Right atrium auricular region (tissue), 2 donors: ENCODE measurements at places on chromosomes 4 and X.

DNA sequence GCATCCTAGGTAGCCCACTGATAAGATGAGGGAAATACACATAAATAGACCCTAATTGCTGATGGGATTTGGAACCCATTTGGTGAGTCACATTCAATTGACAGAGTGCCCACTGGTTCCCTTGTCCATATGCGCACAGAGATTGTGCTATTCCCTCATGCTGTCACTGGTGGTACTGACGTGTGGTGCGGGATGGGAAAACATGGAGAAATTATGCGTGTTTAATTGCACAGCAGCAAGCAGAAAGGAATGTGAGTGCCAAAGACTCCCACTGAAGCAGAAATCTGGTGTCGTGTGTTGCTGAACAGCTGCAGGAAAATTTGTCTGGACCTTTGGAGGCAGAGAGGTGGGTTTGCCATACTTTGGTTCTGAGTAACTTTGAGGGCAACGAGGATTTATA lies 92.2 kb downstream of the NHSL2 start:
- DNase-seq: no peak

DNA sequence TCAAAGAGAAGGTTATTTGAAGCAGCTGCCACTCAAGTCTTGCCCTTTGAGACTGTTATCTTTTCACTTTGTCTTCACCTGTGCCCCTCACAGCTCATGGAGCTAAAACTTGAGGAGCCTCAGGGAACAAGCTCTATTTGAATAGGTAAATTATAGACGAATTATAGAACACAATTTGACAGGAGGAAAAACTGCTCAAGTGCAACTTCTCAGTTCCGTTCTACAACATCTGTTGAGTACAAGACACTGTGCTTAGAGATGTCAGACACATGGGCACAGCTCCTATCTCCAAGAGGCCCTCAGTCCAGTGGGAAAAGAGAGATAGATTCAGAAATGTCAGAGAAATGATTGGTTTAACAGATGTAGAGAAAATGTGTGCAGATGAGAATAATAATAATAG lies 5.1 kb downstream of the PPP1R2C start:
- no peak for DNase-seq

DNA sequence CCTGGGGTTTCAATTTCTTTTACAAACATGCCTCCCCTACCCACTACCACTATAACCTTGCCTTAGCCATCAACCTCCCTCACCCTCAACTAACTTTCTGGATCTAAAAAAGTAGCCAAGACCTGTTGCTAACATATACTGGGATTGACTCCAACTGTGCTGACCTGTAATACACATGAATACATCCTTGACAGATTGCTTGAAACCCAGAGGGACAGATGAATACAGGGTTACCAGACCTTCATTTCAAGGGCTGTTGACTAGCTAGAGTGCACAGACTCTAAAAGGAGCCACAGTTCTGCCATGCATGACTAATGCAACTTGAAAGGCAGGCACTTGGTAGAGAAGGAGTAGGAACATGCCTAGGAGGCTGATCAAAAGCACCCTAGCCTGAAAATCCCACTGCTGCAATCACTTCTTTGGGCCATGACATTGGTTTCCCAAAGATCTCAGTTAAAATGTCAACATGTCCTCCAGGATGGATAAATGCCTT lies 121.0 kb downstream of the PCDH19 start:
- DNase-seq: no peak

- no peak for DNase-seq
Measured at GRCh38 chr4:146124023-146124680, 51.4 kb upstream of the LSM6 start.

DNA sequence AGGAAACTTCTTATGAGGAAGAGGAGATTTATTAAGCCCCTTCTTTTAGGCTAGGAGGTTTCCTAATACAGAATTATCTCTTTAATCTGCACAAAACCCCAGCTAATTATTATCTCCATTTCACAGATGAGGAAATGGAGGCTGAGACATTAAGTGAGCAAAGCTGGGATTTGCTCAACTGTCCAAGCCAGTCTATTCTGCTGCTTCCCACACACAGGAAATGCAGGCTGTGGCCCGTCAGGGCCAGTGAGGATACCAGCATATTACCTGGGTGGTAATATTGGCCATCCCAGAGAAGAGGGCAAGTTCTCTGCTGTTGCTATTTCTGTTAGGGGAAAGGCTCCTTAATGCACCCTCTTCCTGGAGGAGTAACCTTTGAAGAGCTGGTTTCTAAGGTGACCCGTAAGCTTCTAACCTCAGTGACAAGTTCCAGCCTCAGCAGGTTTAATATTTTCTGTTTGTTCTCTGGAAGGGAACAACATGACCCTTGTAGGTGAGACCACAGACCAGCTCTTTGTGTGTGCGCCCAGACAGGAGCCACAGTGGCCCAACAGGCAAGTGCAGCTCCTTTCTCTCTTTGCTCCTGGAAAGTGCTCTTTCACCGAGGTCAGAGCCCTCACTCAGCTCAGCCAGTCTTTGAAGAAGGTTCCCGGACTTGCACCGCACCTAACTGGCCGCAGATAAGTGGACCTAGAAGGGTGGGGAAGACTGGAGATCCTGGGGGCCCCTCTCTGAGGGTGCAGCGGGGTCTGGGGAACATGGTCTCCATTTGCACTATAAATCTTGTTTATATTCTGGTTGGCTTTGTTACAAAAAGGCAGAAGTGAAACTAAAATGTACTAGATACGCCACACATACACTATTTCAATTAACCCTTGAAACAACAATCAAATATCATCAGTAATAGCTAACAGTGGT lies 35.5 kb downstream of the TBC1D9 start:
- no peak for DNase-seq

- DNase-seq: no peak
Measured at GRCh38 chr4:84480082-84480481, 19.0 kb downstream of the NKX6-1 start.

GRCh38 chr4:168221301-168221700 lies 97.3 kb downstream of the DDX60 start:
- no peak for DNase-seq

GRCh38 chr4:38223306-38223705 lies 263.1 kb downstream of the PTTG2 start:
- no peak for DNase-seq

GRCh38 chr4:134935320-134935719 lies 733.7 kb upstream of the PABPC4L start:
- no peak for DNase-seq

- no peak for DNase-seq
Measured at GRCh38 chr4:122758033-122758432, 25.5 kb downstream of the BBS12 start.

DNA sequence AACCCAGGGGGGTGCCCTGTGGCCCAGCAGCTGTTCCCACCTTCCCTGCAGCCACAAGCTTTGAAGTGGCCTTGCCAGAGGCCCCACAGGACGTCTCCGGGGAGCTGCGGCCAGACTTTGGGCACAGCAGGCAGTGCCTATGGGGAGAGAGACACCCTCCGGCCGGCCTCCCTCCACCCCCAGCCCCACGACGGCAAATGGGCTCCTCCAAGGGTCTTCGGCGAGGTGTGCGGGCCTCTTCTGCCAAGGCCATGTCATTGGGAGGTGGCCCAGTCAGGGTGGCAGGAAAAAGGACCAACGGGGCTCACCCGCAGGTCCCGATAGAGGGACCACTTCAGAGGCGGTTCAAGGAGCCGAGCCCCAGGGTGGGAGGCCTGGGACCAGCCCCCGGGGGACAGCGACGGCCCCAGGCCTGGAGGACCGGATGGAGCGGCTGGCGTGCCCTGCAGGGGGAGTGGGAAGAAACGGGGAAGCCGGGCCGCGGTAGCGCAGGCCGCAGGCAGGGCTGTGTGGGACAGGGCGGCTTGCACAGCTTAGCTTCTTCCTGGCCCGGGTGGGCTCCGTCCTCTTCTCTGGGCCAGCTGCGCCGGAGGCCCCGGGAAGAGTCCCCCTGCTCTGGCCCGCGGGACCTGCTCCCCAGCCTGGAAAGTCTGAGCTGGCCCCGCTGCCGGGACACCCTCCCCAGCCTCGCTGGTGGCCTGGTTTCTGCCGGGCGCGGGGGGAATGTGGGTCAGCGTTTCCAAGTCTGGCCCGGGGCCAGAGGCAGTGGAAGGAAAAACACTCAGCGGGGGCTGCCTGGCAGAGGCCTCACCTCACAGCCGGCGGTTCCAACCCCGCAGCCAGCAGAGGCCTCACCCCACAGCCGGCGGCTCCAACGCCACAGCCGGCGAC lies 21.9 kb upstream of the SPON2 start:
- peak; percentile 77 for DNase-seq

- DNase-seq: no peak
Measured at GRCh38 chrX:16867947-16868346, 2.2 kb downstream of the RBBP7 start.

DNA sequence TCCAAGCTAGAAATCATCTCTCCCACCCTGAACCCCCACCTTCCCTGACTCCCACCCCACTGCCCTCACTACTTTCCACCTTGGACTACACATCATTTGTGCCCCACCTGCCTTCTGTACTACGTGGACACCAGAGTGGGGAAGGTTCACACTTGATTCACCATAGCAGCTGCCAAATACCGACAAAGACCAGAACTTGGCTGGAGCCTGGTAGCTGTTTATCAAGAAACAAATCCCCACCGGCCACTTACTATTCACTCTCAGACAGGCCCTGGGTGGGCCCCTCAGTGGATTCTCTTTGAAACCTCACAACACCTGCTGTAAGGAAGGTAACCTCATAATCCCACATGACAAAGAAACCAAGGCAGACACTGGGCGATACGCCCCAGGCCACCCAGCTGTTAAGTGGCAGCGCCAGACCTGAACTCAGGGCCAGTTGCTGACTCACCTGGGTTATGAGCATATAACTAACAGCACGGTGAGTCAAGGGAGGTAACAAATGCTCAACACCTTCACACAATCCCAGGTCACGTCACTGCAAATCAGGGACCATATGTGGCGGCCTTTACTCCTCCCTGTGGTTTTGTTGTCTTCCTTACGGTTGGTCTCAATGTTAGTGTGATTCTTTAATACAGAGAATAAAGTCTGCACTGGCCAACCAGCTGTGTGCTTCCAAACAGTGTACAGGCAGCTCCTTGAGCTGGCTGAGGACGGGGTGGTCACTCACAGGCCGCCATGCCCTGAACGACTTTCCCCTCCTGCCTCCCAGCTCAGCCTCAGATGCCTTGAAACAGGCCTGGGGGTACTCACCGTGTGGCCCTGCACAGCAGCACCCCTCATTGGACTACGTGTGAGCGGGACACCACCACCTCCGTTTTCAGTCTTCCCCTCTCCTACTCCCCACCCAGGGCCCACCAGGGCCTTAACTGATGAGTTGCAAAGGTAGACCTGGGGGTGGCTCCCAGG lies 7.5 kb downstream of the WDR1 start:
- no peak for DNase-seq

DNA sequence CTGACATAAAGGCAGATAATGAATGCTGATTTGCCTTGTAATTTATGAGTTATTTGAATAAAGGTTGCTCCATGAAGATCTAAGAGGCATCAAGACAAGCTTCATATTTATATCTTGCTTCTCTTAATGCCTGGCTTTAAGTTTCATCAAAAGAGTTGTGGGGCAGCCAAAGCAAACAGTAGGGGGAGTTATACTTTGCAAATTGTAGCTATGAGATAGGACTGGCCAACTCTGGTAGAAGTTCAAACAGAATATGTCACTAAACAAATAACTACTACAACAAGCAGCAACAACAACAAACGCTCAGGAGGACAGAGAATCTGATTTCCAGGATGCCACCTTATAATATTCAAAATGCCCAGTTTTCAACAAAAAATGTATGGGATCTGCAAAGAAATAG lies 69.1 kb upstream of the PLAC1 start:
- no peak for DNase-seq

DNA sequence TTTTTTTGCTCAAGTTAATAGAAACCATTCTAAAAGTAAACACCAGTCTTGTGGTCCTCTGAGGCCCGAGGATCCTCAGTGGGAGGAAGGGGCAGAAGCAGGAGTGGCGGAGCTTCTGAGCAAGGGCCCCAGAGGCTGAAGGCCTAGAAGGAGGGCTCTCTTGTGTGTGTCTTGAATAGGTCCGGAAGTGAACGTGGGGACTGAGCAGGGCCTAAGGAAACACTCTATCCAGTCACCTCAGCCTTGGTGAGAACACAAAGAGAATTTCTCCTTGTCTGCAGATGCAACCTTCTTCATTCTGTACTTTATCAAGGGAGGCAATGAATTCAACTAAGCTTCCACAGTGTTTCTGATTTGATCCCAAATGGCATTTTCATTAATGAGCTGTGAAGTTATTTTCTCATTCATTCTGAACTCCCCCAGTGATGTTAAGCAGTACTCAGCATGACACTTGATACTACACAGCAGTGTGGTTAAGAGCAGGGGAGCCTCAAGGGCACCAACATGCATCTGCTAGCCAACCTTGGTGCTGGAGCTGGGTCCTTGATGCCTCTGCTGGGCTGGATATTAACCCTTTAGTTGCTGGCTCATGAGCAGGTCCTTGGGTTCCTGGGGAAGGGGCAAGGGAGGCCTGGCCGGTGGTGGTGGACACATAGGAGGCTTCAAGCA lies 64.7 kb downstream of the RBM47 start:
- no peak for DNase-seq

DNA sequence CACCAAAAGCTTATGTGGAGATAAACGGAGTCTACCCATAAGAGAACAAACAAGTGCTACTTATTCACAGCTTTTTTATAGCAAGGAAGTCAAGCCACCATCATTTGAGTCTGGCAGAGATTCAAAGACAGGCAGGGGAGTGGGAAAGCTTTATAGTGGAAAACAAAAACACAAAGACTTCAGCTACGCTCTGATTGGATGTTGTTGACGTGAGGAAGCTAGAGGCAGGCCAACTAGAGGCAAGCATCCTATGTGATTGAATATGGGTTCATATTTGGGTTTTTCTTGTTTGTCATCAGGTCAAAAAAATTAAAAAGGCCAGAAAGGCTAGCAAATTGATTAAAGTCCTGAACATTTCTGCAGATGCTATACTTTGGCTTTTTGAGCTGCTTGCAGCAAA lies 719 bp upstream of the TCEAL4 start:
- no peak for DNase-seq

DNA sequence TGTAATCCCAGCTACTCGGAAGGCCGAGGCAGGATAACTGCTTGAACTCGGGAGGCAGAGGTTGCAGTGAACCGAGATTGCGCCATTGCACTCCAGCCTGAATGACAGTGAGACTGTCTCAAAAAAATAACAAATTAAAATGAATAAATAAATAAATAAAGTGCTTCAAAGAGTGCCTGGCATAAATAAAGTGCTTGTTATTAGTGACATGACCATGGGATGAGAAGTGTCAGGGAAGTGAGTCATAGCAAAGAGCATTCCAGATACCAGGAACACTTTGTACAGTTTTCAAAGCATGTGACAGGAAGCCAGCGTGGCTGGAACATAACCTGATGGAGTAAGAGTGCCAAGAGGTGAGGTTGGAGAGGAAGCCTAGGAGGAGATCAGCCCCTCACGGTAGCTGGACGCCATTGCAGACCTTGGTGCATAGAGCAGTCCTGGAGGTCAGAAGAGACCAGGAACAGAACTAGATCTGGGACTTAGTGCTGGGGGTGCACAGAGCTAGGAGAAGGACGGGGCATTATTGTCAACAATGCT lies 6.0 kb upstream of the WDR13 start:
- DNase-seq: peak; percentile 73

DNA sequence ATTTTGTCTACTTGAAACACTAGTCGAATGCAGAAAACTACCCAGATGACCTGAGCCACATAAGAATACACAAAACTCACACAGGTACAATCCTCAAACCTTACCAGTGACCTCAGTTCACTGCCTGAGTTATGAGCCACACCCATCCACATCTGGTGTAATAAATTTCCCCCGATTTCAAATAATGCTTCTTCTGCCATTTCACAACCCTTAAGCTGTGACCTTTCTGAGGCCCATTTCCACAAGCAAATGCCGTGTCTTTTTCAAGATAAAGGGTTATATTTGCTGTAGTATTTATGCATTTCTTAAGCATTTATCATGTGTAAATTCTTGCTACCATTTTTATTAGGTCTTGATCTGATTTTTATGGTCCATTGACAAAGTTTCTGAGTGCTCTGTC lies 1.8 kb upstream of the ARHGEF38 start:
- DNase-seq: no peak
